ENCODE measurements at places on chromosomes 12 and 14. TPM values are rescaled to one million over a fixed set of nuclear protein-coding genes. Genes with fewer than 3 reads are reported as not detected.

CPNE6 gene
- polyA plus RNA-seq, result not detected

FLRT2 gene
- polyA plus RNA-seq, result 96.8 TPM

OR6C2 gene
- polyA plus RNA-seq, result not detected

OR4E2 gene
- polyA plus RNA-seq, result not detected

LMNTD1 gene
- not detected for polyA plus RNA-seq

- H3K4me1 ChIP-seq, result peaks cover 9% of the 10 kb centered on the region
- peak; percentile 24 for DNase-seq
- no peaks in the 10 kb centered on the region for H3K36me3 ChIP-seq
These were observed 200.3 kb downstream of the KTN1 start for GRCh38 chr14:55780156-55780946.

DNA sequence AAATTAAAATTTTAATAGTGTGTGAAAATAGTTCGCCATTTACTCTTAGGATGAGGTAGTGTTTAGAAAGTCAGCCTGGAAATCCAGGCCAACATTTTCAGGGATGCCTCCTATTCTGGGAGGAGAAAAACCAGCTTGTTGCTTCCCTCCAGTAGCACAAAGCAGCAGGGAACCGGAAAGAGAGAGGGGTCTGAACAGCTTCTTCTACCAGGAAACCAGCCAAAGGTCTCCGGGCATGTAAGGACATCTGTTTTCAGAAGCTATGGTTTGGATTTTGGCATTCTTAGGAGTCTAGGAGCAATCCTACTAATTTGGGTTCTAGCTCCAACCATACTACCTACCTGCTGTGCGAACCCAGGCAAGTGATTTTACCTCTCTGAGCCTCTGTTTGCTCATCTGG is 85.3 kb downstream of the DPF3 start:
- no peak overlapping the region for H3K27ac ChIP-seq
- H3K36me3 ChIP-seq, result no peaks in the 10 kb centered on the region
- H3K4me3 ChIP-seq, result no peak overlapping the region

- H3K27me3 ChIP-seq, result peaks cover 5% of the 10 kb centered on the region
- no peak for DNase-seq
- H3K36me3 ChIP-seq, result no peaks in the 10 kb centered on the region
- peak overlapping the region; percentile 35 for H3K27ac ChIP-seq
These were observed 214.2 kb downstream of the CACNA1C start for GRCh38 chr12:2266666-2267620.

GRCh38 chr12:21561158-21561557 is 35.1 kb downstream of the SPX start:
- H3K27ac ChIP-seq, result no peak overlapping the region
- DNase-seq, result no peak
- no peaks in the 10 kb centered on the region for H3K4me1 ChIP-seq
- H3K4me3 ChIP-seq, result no peak overlapping the region
